PC-3 (cell line): ENCODE measurements at places on chromosomes 5 and 9. TPM values are rescaled to one million over a fixed set of nuclear protein-coding genes. Genes with fewer than 3 reads are reported as not detected.

Gene MSX2
- total RNA-seq = 4.1 and 4.9 TPM in 2 replicates

Gene STPG3
- total RNA-seq = not detected in 2 replicates

Gene SLC1A1
- total RNA-seq = 3.2 and 4.8 TPM in 2 replicates

- DNase-seq = peak; percentile 32
Measured at GRCh38 chr9:100170085-100170484, 71.0 kb downstream of the INVS start.

GRCh38 chr5:107893642-107894041 is 222.9 kb upstream of the EFNA5 start:
- no peak for DNase-seq

DNA sequence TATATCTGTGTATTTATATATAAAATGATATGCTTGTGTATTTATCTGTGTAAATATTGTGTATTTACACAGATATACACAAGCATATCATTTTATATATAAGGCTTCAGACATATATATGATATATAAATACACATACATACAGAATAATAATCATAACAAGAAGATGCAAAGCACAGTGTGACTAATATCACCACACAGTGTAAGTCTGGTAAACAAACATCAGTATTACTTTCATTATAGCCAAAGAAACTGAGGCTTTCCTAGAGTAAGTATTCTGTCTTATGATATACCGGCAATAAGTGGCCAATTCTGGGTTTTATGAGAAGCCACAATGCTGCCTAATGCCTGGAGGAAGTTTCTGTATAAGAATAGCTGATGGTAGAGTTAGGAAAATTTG is 29.9 kb upstream of the RAPGEF6 start:
- no peak for DNase-seq
